ENCODE measurements at places on chromosomes 12 and 14.

- DNase-seq = no peak
These were observed 52.7 kb downstream of the PPM1A start for GRCh38 chr14:60301685-60302084.

- DNase-seq = no peak
These were observed 68.9 kb downstream of the RALGAPA1 start for GRCh38 chr14:35740215-35740614.

DNA sequence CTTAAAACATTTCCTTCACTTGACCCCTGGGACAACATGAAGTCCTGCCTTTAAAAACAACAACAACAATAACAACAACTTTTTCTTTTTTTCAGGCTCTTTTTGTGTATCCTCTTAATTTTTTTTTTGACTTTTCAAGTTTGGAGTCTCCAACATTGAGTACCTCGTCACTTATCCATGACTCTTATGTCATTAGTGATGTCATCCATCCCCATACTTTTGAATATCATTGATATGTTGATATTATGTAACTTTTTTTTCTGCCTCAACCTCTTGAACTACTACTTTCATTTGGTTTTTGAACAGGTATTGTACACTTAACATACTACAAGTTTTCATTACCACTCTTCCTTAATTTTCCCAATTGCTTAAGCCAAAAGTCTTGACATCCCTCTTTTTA is 143.0 kb upstream of the ATXN7L3B start:
- no peak for DNase-seq

GRCh38 chr12:29428633-29429032 is 47.7 kb upstream of the ERGIC2 start:
- peak; percentile 85 for DNase-seq

GRCh38 chr12:98439981-98440581 is 75.3 kb upstream of the TMPO start:
- peak; percentile 95 for DNase-seq

DNA sequence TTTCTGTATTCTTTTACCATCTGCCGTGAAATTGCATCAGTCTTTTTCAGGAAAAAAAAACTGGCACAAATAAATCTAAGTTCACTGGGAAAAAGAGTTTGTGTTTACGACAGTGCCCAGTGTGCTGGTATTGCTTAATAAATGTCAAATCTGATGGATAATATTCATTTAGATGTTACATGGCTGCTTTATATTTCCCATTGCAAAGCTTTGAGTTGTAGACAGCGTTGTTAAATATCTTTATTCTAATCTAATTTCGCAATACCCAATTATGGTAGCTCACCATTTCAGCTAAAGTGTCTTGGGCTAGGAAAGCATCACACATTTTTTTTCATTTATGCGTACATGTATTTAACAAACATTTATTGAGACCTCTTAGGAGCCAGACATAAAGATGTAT is 1994.5 kb upstream of the FLRT2 start:
- DNase-seq = no peak

DNA sequence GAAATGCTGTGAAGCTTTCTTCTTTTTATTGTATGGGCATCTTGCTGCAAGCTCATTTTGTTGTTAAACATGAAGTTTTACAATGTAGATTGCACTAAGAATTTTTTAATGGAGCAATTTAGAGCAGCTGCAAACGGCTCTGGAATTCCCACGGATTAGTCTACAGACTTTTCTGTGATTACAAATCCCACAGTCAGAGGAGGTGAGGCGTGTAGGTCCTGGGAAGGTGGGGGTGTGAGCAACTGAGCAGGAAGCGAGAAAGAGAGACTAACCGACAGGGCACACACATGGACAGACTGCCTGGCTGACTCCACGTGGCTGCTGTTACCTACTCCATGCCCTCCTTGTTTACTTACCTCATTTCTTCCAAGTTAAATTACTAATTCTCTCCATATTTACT is 348.5 kb downstream of the NPAS3 start:
- DNase-seq = no peak

- no peak for DNase-seq
These were observed 11.1 kb downstream of the BEST3 start for GRCh38 chr12:69688021-69688420.

DNA sequence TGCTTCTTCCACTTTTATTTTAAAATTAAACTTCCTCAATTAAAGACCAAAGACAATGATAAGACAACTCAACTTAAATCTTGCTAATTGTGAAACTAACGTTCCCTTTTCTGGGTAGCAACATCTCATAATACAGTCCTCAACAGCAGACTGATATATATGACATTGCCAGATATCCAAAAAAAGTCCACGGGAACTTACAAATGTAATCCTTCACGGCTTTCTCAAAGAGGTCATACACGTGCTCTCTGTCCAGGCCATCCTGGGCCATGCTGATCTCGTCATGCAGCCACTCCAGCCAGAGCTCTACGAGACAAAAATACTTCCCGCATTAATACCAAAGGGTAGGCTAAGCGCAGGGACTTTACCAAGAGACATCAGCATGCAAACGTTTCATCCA is 13.3 kb downstream of the SART3 start:
- DNase-seq = no peak

- no peak for DNase-seq
These were observed 12.9 kb upstream of the FAM181A start for GRCh38 chr14:93914278-93914677.

GRCh38 chr14:100342195-100342594 is 19.1 kb downstream of the SLC25A47 start:
- DNase-seq = no peak

GRCh38 chr12:78759367-78759766 is 105.2 kb upstream of the SYT1 start:
- no peak for DNase-seq

DNA sequence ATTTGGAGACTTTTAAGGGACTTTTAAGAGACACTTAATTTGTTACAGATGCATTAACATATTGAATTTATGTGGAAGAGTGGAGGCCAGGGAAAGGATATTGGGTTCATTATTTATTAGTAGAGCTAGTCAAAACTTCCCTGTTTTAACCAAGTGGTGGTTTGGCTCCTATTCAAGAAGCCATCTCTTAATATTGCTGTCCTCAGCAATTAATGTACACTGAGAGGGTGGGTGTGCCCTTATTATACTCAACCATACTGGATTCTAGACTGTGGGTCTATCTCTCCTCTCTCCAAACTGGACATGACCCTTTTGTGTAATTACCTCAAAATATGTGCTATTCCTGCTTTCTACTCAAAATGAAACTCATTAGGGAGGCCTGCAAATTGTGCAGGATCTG is 398.7 kb upstream of the DDHD1 start:
- DNase-seq = no peak

DNA sequence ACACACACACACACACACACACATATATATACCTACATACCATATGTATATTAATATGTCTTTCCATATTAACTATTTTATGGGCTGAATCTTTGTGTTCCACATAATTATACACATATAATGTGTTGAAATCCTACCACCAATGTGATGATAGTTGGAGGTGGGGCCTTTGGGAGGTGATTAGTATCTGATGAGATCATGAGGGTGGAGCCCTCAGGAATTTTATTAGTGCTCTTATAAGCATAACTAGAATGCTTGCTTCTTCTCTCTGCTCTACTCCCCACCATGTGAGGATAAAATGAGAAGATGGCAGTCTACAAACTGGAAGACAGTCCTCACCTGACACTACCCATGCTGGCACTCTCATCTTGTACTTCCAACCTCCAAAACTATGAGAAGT is 1193.5 kb upstream of the FLRT2 start:
- DNase-seq = no peak

DNA sequence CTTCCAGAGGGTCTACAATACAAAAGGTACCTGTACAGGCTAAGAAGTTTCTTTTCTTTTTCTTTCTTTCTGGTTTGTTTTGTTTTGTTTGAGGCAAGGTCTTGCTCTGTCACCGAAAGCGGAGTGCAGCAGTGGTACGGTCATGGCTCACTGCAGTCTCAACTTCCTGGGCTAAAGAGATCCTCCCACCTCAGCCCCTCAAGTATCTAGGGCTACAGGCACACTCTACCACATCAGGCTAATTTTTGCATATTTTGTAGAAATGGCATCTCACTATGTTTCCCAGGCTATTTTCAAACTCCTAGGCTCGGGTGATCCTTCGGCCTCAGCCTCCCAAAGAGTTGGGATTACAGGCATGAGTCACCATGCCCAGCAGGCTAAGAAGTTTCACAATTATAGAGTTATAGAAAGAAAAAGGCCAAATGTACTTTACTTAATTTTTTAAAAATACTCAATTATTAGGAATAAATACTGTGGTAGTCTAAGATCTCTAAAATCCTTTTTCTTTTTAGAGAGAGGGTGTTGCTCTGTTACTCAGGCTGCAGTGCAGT is 3.0 kb upstream of the PIGH start:
- DNase-seq = no peak

DNA sequence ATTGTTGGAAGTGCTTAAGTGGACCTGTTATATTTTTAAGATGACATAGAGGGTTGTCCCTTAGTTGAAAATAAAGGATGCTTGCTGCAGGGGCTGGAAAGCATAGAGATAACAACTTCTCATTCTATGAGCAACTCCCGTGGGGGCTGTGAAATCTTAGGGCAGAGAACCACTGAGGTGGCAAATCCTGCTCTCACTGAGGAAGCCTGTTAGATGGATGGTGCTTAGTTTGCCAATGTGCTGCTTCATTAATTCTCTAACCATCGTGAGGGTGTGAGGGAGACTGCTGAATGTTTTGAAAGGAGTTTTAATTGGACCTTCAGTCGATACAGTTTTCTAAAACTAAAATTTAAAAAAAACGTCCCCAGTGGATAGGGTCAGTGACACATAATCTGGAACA is 46.5 kb downstream of the PTPRO start:
- no peak for DNase-seq

DNA sequence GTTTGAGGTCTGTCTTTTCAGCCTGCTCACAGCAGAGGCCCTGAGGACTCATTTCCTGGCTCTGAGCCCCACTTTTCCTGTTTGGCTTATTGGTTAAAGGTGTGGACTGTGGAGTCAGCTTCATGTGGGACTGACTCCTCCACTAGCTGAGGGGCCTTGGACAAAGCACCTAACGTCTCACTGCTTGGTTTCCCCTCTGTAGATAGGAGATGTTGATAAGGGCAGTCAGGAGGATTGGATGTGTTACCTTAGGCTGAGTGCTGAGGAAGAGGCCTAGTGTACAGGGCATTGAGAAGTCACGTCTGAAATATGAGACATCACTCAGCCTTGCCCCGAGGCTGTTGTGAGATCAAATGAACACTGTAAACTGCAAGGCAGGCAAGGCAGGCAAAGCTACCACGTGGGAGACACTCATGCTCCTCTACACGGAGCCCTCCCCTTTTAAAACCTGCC is 27.1 kb upstream of the TCL1A start:
- DNase-seq = no peak

All from HL-60 (cell line).